Uterus (tissue), 4 donors: ENCODE measurements at places on chromosomes 1 and 21. TPM values are rescaled to one million over a fixed set of nuclear protein-coding genes. Genes with fewer than 3 reads are reported as not detected.

GRCh38 chr1:202367271-202367670 lies 18.8 kb downstream of the PPP1R12B start:
- no peak for DNase-seq

GRCh38 chr1:112808861-112809684 lies 93.9 kb upstream of the PPM1J start:
- peak; percentile 55 for DNase-seq

Gene ANKRD65
- 20.0 TPM for total RNA-seq

- DNase-seq, result no peak
Observed at GRCh38 chr1:205421798-205422197, at the start of gene LEMD1. LEMD1 (minus strand) TSS chr1:205422056; CDS start chr1:205420536, 1,520 bp downstream.

Gene ICOSLG
- 2.1 TPM for total RNA-seq

Gene WNT2B
- total RNA-seq, result 0.59 TPM

- no peak for DNase-seq
Observed at GRCh38 chr1:90502194-90502593, 214.9 kb downstream of the BARHL2 start.

DNA sequence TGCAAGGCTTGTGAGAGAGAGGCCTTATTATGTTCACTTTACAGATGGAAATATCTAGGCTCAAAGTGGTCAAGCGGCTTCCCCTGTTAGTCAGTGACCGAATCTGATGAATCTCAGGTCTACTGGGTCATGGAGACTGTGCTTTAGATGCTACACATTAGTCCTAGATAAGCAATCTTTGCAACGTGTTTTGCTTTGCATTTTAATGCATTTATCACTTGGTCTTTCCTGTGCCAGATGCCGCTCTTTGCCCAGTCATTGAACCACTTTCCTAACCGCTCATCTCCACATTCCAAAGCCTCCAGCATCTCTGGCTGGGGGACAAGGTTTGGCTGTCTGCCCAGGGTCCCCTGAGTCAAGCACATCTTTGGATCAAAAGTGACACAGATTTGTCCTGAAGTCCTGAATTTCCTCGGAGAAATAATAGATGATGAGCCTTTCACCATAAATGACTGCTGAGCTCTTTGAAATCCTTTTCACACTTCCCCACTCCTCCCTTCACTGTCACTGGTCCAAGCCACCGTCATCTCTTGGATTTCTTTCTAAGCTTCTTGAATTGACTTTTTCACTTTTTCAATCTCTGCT lies 96.0 kb upstream of the USP24 start:
- no peak for DNase-seq

- no peak for DNase-seq
Observed at GRCh38 chr21:42745511-42746239, 92.3 kb downstream of the PDE9A start.

DNA sequence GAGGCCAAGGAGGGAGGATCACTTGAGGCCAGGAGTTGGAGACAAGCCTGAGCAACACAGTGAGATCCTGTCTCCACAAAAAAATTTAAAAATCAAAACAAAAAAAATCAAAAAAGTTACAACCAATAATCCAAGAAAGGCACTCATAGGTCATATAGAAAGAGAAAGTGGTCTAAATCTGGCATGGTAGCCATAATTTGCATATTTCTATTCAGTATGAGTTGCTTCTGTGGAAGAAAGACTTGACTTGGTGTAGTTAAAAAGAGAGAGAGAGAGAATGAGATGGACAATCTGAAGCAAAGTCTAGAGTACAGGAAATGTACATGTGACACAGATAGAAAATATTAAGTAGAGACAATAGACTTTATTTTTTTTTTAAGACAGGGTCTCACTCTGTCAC lies 22.5 kb downstream of the JMJD4 start:
- DNase-seq, result no peak

GRCh38 chr1:175317309-175317708 lies 124.7 kb upstream of the KIAA0040 start:
- DNase-seq, result no peak

- DNase-seq, result no peak
Observed at GRCh38 chr1:54459726-54460191, 53.6 kb upstream of the SSBP3 start.

- DNase-seq, result peak; percentile 51
Observed at GRCh38 chr1:50977575-50978143, 7.6 kb downstream of the CDKN2C start.

DNA sequence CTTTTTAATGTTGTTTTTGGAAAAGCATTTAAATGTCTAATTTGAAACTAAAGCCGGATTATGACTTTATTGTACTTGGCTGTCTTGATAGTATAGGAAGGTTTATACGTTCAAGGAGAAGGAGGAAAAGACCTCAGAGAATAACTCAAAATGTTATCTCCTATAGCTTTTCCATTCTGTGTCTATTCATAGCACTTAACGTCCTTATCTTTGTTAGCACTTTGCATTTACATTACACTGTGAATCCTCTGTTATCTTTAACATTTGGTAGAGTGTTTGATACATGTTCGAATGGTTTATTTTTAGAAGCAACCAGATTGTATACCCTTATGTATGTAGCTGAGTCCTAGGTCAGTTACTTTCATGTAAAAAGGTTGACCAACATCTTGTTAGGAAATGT lies 50.8 kb upstream of the PODN start:
- DNase-seq, result no peak

GRCh38 chr1:31412732-31413404 lies at the start of gene SERINC2:
SERINC2 (plus strand) TSS chr1:31413213; CDS start chr1:31413266, 53 bp downstream.
- DNase-seq, result no peak

GRCh38 chr1:183654706-183655105 lies 1.6 kb upstream of the APOBEC4 start:
- DNase-seq, result no peak

DNA sequence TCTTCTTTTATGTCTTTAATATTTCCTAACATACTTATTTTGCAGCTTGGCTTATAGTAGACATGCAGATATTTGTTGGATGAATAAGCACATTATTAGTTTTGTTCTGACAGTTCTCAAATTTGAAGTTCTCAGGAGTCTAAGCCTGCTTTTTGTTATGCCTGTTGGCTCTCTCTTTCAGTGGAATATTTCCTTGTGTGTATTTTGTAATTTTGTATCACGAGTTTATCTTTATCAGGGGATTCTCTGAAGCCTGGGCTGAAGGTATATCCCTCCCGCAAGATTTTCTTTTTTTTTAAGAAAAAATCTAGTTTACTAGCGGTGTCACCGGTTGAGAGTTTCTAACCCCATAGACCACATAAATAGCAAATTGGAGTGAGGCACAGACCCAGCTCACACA lies 105.9 kb downstream of the RGL1 start:
- DNase-seq, result no peak

DNA sequence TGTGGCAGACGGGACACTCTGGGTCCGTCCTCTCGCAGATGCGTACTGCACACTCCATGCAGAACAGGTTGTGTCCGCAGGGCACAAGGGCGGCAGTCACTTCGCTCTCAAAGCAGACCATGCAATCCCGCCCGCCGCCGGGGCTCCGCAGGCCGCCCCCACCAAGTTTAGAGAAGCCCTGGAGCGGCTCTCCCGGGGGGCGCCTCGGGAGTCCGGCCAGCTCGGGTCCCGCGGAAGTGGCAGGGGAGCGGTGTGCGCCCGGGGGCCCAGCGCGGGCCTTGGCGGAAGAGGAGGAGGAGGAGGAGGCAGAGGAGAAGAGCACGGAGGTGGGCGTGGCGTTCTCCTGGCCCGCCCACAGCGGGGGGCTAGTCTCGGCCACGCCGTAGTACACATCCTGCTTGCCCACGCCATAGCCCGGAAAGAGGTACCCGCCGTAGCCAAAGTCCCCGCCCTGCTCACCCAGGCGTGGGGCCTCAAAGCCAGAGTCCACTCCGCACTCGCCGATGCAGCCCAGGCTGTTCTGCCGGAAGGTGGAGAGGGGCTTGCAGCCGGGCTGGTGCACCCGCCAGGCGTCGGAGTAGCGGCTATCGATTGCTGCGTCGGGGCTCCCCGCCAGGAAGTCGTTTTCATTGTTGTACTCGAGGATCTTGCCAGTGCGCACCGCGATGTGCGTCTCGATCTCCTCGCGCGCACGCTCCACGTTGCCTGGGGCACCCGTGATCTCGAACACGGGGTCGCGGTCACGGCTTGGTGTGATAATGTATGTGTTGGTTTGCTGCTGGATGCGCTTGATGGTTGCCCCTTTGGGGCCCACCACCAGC lies 5.4 kb downstream of the MEX3A start:
- DNase-seq, result peak; percentile 69

GRCh38 chr1:244920911-244921761 lies 56.8 kb upstream of the HNRNPU start:
- DNase-seq, result no peak

GRCh38 chr1:180186831-180187230 lies 32.2 kb downstream of the QSOX1 start:
- DNase-seq, result no peak

Gene SLC25A34
- not detected for total RNA-seq

DNA sequence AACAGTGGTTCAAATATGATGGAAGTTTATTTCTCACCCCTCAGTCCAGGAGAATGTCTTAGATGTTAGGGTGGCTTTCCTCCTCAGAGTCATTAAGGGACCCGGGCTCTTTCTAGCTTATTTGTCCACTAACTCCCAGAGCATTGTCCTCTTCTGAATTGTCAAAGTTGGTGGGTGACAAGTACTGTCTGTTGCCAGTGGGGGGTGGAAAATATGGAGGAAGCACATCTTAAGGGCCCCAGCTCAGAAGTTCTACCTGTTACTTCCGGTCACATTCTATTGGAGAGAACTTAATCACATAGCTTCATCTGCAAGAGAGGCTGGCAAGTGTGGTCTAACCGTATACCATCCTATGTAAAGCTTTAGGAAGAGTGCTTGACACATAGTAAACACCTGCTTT lies 7.1 kb downstream of the CLIC4 start:
- DNase-seq, result no peak

Gene USP16
- 19.0 TPM for total RNA-seq

DNA sequence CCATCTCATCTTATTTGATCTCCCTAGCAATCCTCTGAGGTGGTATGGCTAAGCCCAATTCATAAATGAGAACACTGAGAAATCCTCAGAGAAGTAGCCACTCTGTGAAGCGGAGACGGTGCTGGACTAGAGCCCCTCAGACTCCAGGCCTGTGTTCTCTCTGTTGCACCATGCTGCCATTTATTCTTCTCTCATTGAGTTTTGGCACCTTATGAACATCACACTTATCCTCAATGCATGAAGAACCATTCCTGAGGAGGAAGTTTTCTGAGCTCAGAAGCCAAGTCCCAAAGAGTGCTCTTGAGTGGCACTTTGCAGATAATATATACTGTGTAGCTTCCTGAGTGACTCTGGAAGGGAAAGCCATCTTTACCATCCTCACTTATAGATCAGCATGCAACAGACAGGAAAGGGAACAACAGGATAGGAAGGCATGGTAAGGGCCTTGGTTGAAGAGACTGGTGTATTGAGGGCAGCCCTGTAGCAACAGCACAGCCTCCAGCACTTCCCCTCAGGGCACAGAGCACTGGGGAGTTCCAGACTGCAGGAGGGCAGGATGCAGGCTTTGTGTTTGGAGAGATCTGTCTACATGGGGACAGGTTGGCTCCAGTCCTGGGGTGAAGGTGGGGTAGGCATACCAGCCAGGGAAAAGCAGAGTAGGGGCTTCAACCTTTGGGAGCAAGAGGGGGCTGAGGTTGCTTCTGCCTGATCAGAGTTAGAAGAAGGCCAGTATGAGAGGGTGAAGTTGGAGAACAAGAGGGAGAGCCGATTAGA lies 1.6 kb upstream of the CRNN start:
- no peak for DNase-seq

GRCh38 chr1:105585791-105586190 lies 1470.7 kb upstream of the PRMT6 start:
- no peak for DNase-seq

DNA sequence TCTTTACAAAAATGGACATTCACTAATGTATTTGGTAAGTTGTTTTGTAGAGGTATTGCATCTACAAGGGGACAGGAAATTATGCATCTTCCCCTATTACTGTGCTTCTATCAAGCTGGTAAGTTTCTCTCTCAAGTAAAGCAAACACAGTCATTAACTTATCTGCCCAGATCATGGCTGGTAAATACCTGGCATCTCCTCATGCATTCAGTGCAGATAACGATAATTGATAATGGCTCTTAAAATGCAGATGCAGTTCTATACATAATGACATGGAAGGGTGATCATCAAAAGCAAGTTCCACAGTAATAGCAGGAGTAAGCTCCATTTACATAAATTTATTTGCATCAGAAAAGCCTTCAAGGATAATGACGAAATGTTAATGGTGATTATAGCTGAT lies 122.4 kb downstream of the SIPA1L2 start:
- no peak for DNase-seq

DNA sequence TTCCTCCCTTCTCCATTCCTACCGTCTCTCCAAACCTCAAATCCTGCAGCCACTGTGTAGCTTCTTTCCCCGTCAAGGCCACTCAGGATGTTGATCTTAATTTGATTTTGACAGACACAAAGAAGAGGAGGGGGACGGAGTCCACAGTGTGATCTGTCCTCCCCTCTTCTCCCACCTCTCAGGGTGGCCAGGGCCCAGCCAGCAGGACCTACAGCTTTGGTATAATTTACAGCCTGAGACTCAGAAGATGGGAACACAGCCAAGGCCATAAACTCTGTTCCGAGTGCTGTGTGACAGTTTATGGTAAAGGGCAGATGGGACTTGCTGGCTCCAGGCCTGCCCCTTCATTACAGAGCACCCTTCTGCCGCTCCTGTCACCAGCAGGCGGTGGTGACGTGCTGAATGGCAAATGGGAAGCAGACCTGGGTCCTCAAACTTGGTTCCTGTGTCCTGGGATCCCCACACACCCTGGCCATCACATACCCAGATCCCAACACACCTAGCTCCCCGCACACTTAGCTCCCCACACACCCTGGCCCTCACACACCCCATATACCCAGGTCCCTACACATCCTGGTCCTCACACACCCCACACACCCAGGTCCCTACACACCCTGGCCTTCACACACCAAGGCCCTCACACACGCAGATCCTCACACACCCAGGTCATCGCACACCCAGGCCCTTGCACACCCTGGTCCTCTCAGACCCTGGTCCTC lies 71.6 kb downstream of the CD2 start:
- no peak for DNase-seq

DNA sequence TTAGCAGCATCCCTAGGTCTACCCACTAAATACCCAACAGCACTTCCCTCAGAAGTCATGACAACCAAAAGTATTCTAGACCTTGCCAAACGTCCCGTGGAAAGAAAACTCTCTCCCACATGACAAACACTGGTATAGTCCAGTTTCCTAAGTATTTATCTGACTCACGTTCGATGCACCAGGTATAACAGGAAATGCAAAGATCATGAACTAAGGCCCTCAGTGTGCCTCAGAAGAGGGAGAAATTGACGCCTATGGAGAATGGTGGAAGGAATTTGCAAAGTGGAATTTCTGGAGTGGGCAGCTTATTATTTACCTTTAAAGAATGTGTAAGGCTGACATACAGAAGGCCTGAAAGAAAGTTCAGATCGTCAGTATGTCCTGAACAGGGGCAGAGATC lies 523.6 kb upstream of the DAB1 start:
- DNase-seq, result no peak

- no peak for DNase-seq
Observed at GRCh38 chr1:225477296-225477911, 49.6 kb upstream of the LBR start.

GRCh38 chr1:44740179-44740617 lies 561 bp downstream of the KIF2C start:
- no peak for DNase-seq

Gene ARHGAP30
- 2.6 TPM for total RNA-seq
